Fibroblast of skin of abdomen (primary cell): ENCODE measurements at places on chromosomes 13 and 19.
A peak's percentile ranks its signal among the peaks of the same experiment; 100 is the strongest.

- peak; percentile 26 for DNase-seq
These were observed 413 bp downstream of the N4BP2L2 start for GRCh38 chr13:32538143-32538620.

DNA sequence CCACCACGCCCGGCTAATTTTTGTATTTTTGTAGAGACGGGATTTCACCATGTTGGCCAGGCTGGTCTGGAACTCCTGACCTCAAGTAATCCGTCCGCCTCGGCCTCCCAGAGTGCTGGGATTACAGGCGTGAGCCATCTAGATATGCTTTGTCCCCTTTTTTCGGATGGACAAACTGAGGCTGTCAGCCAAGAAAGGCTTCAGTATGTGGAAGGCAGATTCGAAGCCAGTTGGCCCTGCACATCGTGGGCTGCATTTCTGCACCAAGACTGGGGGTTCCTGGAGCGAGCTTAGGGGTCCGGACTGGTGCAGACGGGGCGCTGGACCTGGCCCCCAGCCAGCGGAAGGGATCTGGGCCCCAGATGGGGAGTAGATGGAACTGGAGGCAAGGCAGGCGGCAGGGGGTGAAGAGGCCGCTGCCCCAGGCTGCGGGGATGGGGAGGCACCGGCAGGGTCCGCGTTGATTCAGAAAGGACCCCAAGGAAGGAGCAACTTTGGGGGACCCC is 9.7 kb upstream of the JUND start:
- no peak for DNase-seq

GRCh38 chr19:18379803-18380747 is 5.9 kb upstream of the GDF15 start:
- peak; percentile 83 for DNase-seq

- no peak for DNase-seq
These were observed 27.6 kb downstream of the AP2S1 start for GRCh38 chr19:46823049-46823448.

GRCh38 chr13:109166804-109167203 is 537.4 kb downstream of the MYO16 start:
- DNase-seq: peak; percentile 69

DNA sequence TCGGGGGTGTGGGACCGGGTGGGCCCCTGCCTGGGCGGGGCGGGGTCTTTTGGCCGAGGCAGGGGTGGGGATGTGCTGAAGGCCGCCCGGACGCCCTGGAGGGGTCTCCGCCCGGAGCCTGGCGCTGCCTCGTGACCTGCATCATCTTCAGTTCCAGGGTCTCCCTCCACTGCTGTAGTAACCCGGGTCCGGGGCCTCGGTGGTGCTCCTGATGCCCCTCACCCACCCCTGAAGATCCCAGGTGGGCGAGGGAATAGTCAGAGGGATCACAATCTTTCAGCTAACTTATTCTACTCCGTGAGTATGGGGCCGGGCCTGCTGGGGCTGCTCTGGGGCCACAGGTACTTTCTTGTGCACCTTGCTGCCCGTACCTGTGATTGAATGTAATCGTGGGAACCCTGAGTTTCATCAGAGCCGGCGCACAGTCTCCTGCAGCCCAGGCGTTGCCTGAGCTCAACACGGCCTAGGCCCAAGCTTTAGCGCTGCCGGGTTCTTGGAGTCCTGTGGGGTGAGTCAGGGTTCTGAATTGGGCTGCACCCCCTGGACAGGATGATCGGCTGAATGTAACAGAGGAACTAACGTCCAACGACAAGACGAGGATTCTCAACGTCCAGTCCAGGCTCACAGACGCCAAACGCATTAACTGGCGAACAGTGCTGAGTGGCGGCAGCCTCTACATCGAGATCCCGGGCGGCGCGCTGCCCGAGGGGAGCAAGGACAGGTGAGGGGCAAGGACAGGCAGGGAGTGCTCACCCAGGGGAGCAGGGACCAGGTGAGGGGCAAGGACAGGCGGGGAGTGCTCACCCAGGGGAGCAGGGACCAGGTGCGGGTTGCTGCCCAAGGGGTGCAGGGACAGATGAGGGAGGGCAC is 10.5 kb downstream of the PEAK3 start:
- peak; percentile 81 for DNase-seq

DNA sequence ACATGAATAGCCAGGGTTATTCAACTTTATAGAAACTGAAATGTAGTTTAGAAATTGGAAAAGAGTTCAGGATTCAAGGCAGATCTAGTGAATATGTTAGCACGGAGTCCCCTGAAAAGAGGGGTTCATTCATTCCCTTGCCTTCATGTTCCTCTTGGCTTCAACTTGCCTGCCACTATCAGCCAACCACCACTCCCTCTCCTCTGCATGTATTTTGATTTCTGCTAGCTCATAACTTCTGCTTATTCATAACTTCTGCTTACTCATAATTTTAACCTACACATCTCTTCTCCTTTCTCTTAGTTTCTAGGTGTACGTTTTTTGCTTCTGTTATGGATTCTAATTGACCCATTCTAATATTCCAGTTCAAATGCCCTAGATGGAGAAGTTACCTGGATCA is 5.5 kb upstream of the SERTM1 start:
- DNase-seq: no peak

DNA sequence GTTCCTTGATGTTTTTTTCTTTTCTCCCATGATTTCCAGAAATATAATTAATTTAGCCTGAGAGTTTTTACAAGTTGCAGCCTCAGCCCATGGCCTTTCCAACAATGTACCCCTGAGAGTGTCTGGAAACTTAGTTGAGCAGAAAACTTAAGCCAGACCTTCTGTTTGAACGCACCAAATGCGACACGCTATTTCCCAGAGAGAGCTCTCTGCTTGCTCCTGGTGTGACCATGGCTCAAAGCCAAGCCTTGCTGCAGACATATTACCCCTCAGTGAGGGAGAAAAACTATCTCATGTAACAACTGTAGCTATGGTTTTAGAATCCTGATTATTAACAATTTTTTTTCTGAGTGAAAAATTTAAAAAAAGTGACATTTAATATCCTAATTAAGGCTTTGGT is 1204.5 kb upstream of the SLC10A2 start:
- DNase-seq: no peak

- DNase-seq: no peak
These were observed 519.2 kb upstream of the SLITRK6 start for GRCh38 chr13:86318450-86318849.
